ENCODE measurements at places on chromosomes 7 and 10.
A peak's percentile ranks its signal among the peaks of the same experiment; 100 is the strongest.

GRCh38 chr10:58806970-58807628 is 294.4 kb downstream of the BICC1 start:
- DNase-seq, result no peak

GRCh38 chr10:128645486-128645885 is 519.3 kb upstream of the MKI67 start:
- DNase-seq, result no peak

DNA sequence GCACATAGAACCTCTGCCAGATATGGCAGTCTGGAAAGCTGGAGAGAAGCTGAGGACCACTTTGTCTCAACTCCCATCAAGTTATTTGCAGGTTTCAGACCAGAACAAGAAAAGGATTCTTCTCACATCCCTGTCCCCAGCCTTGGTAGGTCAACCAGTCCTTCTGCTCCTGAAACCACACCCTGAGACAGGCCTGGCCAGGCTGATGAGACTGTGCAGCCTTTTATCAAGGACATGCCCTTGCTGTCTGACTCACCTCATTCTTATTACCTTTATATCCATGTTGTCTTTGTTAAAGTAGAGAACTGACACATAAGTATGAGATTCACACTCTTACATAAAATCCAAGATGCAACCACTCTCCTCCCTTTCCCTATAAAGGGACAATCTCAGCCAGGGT is 354.9 kb downstream of the PLXNA4 start:
- DNase-seq, result no peak

DNA sequence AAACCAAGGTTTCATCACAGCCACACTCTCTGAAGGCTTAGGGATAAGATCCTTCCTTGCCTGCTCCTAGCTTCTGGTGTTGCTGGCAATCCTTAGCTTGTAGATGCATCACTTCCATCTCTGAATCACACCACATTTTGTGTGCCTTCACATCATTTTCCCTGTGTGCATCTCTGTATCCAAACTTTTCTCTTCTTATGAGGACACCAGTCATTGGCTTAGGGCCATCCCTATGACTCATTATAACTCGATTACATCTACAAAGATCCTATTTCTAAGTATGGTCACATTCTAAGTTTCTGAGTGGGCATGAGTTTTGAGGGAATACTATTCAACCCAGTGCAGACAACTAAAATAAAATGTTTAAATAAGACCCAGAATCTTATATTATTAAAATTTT is 121.7 kb downstream of the C7orf25 start:
- no peak for DNase-seq

DNA sequence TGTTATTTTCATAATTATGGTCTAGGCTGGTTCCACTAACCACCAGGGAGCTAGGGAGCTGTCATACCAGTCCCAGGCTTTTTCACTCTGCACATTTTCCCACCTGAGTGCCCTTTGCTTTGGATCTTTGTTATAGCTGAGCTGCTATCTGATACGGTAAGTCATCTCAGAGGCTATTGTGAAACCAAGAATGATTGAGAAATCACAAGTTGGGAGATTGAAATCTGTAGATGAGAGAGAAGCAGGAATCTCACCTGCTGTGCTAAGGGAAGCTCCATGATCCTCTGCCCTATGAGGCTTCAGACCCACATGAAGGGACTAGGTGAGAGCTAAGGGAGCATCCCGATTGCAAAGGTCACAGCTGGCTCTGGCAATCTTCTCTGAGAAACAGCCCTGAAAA is 307.8 kb downstream of the REEP3 start:
- no peak for DNase-seq

DNA sequence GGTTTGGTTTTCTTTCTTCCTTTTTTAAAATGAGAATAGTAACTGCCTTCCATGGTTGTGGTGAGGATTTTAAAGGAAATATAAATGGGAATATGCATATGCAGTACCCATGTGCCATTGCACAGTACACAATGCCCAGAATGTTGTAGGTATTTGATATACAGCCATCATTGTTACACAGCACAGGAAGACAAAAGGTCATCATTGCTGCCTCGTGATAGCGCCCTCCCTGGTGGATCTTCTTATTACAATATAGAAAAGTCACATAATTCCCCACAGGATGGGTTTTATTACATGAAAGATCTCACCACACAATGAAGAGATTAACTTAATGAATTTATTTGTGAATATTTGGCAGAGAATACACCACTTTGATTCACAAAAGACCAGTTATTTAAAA is 76.5 kb downstream of the PPP1R17 start:
- no peak for DNase-seq

DNA sequence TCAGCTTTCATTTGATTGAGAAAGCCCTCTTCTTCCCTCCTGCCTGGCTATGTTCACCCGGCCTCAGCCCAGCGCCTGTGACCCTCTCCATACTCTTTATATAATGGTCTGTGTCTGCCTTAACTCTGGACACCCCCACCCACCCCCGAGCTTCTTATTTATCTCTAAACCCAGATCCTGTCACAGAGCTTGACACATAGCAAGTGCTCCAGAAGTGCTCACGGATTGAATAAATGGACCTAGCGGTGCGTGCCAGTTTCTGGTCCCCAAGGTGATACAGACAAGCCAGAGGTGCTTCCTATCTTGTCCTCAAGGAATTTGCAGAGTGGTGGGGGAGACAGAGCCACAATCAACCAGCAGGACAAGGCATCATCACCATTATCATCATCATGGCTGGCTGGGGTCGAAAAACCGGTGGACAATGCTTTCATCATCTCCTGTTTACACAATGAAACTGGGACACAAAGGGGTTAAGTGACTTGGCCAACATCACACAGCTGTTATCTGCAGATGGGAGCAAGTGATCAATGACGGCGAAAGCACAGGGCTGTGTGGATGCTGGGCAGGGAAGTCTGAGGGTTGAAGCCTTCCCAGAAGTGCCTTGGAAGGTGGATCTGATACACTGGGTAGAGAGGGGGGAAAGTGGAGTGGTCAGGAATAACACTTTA is 2.2 kb upstream of the LOXL4 start:
- no peak for DNase-seq

- no peak for DNase-seq
These were observed 50.7 kb downstream of the MTURN start for GRCh38 chr7:30185496-30185895.

- peak; percentile 71 for DNase-seq
These were observed 27.2 kb downstream of the EZH2 start for GRCh38 chr7:148856891-148857290.

DNA sequence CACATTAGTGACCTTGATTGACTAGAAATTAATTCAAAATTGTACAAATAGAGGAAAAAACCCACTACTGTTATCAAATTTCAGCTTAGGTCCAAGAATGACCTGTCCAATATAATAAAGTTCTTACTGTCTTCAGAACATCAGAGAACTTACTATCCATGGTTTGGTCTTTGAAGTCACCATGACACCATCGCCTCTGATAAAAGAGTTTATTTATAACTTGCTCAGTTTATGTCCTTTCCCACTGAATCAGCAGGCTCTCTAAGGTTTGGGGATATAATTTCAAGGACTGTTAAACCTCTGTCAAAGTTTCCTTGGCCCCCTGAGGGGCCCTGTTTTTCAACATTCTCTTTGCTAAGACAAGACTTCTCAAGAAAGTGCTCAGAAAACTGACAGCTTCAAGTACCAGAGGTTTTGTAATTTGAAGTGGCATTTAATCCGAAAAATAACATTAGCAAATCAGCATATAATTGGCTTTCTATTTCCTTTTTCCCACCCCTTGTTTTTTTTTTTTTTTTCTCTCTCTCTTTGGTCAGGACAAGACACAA is 191.7 kb upstream of the FERD3L start:
- DNase-seq, result no peak

- no peak for DNase-seq
These were observed 1.5 kb downstream of the UMAD1 start for GRCh38 chr7:7642081-7642480.
